ENCODE measurements at places on chromosomes 16 and 17.

DNA sequence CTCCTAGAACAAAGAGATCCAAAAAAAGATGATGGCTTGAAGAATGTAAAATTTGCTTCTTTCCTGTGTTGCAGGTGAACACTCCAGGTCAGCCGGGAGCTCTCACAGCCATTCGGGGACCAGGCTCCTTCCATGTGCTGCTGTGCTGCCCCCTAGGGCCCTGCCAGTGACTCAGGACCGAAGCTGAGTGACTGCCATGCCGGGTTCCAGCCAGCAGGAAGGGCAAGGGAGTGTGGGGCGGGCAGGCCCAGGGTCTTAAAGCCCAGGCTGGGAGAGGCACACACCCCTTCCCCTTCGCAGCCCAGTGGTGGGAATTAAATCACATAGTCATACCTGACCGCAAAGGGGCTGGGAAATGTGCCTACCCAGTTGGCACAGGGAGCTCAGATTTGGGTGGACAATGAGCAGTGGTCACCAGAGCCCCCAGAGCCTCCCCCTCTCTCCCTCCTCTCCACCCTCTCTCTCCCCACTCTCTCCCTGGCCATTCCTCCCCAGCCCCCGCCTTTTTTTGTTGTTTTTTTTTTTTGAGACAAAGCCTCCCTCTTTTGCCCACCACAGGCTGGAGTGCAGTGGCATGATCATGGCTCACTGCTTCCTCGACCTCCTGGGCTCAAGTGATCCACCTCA lies 11.5 kb downstream of the EPOP start:
- peak; percentile 66 for DNase-seq

- DNase-seq, result no peak
These were observed 9.5 kb upstream of the HES7 start for GRCh38 chr17:8133399-8133798.

DNA sequence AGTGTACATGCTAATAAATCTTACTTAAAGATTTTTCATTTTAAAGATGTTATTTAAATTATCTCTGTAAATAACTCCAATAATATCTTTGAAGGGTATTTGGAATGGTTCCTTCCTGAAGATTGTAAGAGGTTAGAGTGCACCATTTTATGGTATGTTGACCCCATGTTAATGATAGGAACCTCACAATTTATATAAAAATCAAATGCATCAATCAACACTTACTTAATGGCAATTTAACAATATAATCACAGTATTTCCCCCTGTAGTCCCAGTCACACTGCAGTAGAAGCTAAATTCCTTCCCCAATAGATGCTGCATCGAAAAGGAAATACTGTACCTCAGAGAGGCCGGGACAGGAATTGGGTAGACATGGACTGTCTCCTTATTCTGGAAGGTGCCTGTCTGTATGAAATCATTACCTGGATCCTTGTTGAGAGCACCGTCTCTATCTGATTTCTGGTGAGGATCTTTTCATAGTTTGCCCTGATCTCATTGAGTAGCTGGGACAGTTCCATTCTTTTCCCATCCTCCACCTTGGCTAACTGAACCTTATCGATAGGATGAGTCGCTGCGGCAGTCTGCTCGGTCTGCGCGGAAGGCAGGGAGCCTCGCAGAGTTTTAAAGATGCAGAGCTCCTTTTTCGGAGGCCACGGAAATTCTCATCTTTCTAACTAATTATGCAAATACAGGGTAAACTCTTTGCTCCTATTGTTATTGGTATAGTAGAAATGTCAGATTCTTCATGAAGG lies at the start of gene KRT222:
Gene KRT222 (minus strand): TSS at position 596 of the 752 bp plus-strand sequence. CDS start 78 bp downstream, at position 518.
- DNase-seq, result peak; percentile 21

- DNase-seq, result no peak
These were observed 187.0 kb downstream of the CCDC182 start for GRCh38 chr17:57557834-57558681.

GRCh38 chr17:1201132-1201702 lies 21.4 kb upstream of the ABR start:
- no peak for DNase-seq

DNA sequence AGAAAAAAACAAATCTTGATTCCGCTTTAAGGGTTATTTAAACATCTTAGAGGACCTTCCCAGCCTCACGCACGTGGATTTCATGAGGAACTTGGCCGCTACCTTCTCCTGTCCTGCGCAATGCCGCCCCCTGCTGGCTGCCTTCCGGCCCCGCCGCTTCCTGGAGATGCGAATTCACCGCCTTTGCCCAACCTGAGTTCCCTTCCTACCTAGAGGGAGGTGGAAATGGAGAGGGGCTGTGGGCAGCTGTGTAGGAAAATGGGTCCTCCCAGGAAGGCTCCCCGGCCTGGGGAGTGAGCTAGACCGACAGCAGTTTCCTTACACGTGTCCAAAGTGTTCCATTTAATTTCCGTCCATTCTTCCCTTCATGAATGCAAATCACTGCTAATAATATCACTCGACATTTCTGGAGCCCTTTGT lies 1.0 kb upstream of the ABCC12 start:
- DNase-seq, result peak; percentile 44

DNA sequence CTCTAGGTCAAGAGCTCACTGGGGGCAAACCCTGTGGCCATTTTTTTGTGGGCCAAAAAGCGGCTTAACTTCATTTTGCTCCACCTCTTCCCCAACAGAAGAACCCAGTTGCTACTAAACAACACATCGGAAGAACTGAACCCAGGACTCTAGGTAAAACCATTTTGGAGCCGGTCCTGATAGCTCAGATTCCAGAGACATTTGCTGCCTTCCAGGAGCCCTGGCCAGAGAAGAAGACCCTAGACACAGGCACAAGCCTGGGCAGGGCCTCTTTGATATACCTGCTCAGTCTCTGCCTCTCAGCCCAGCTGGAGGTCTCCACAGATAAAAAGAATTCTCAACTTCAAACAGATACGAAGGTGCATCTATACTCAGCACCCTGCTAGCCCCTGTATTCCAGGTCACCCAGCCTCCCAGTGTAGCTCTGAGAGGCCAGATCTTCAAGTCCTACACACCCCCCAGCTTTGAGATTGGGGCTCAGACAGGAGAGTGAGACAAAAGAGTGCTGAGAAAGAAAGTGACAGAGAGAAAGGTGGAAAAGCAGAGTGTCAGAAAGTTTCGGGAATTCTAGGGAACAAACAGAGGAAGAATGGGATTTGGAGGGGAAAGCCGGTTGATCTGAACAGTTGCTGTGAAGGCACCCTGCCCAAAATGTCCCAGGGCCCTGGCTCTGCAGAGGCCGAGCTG lies 6.6 kb upstream of the HOXB9 start:
- DNase-seq, result no peak

GRCh38 chr16:68388124-68388523 lies 60.2 kb downstream of the SMPD3 start:
- no peak for DNase-seq

DNA sequence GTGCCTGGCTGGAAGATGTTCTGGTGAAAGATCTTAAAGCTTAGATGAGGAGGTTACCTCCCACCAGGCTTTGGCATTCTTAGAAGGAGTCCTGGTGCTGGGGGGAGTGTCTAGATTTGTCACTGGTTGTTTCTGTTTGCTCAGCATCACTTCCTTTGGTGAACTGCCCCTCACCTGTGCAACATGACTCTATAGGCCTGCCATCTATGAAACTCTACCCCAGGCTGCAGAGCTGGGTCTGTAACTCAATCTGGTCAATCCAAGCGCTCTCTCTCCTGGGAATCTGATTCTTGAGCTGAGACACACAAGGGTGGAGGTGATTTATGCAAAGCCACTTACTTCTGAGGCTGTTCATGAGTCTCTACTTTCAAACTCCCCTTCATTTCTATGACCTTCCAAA lies 399.4 kb downstream of the NPIPA7 start:
- no peak for DNase-seq

GRCh38 chr16:69440250-69440649 lies 15.8 kb downstream of the CYB5B start:
- DNase-seq, result no peak

DNA sequence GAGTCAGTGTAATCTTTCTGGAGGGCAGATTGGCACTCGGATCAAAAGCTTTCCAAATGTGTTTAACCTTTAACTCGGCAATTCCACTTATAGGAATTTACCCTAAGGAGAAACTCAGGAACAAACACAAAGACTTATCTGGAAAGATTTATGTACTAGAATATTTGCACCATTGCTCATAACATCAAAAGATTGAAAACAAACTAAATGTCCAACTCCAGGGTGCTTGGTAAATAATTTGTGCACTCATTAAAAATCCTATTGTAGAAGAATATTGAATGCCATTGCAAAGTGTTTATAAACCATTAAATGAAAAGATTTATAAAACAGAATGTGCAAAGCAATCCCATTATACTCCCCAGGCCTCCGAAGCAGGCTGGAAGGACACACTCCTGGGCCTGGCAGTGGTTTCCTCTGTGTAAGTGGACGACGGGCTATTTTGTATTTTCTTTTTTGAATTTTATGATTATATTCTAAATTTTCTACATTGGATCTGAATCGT lies 18.7 kb upstream of the RBFOX3 start:
- no peak for DNase-seq

DNA sequence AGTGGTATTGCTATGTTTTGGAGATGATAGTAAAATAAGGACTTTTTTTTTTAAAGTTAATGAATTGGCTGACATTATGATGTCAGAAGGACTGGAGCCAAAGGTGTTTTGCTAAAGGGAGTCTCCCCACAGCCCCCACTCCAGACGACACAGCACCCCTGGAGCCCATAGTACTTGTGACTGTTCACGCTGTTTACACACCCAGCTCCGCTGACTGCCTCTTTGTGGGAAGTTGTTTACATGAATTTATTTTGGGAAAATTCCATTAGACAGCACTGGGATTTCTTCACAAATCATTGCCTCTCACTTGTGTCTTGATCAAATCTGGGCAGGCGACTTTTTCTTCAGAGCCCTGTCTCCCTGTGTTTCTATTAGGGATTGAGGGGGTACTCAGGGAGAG lies 108.6 kb downstream of the C17orf67 start:
- no peak for DNase-seq

DNA sequence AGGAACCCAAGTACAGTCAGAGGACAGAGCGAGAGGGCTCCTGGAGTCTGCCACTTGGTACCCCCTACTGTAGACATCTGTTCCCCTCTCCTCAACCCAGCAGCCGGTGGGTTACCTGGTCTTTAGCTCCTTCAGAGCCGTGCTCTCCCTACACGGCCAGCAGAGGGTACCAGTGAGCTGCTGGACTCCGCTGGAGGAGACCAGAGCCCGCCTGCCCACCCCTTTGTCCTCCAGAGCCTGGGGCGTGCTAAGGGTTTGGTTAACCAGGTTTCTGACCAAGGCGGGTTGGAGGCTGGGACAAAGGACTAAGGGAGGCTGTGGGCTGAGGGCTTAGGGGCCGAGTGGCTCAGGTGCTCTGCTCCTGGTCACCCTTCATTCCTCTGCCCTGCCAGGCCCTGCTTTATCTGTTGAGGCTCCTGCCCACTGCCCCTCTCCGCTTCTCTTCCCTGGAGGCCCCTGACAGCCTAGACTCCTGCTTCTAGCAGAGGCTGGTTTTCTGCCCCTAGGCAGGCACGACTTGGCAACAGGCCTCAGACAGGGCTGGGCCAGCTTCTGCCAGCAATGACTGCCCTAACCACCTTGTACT lies 2.7 kb upstream of the HSD11B2 start:
- no peak for DNase-seq
